Erythroblast (primary cell): ENCODE measurements at places on chromosomes 16 and 17.

GRCh38 chr17:73710095-73710592 lies 65.9 kb upstream of the SDK2 start:
- DNase-seq, result peak; percentile 51

DNA sequence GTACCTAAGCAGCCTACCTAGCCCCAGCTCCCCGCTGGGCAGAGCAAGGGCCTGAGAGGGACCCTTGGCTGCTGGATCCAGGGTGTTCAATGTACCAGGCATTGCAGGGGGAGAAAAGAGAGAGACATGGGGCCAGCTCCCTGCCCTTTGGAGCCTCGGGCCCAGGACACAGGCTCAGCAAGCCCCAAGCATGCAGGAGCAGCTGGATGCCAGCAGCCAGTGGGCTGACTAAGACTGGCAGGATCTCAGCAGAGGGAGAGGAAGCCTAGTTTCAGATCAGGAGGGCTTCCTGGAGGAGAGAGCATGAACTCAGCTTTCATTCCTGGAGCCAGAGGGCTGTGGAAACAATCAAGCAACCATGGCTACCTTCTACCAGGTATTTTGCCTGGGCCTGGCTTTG lies 82.0 kb upstream of the NKD1 start:
- DNase-seq, result no peak

DNA sequence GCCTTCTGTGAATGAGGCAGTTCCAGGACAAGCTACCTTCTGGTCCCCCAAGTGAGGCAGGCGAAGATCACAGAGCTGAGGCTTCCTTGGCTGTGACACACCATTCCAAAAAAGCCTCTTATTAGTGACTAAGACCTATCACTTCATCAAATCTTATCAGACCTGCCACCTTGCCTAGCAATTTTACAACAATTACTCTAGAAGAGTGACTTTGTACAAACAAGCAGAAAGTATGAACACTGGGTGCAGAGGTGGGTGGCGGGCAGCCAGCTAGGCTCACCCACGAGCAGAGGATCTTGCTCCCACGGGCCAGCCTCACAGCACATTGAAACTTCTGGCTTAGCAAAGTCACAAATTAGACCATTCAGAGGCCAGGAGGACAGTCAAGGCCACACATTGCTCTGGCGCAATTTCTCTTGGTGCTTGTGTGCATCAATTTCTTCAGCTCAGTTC lies 2.2 kb upstream of the ICAM2 start:
- DNase-seq, result peak; percentile 85

- DNase-seq, result no peak
These were observed 173.1 kb upstream of the TNRC6C start for GRCh38 chr17:77785312-77785905.

DNA sequence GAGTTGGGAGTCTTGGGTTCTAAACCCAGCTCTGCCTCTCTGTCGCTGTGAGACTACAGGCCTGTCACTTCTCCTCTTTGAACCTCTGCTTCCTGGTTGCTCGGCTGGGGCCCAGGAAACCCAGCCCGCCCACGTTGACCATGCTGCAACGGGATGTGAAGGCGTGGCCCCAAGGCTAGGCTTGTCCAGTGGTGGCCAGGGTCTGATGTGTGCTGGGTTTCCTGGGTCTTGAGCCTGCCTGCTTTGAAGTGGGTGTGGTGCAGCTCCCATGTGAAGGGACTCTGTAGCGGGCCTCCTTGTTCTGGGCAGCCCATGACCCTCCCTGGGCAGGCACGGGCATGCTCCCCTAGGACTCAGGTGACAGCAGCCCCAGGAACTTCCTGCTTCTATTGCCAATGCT lies 82.3 kb downstream of the SDR42E1 start:
- DNase-seq, result no peak

DNA sequence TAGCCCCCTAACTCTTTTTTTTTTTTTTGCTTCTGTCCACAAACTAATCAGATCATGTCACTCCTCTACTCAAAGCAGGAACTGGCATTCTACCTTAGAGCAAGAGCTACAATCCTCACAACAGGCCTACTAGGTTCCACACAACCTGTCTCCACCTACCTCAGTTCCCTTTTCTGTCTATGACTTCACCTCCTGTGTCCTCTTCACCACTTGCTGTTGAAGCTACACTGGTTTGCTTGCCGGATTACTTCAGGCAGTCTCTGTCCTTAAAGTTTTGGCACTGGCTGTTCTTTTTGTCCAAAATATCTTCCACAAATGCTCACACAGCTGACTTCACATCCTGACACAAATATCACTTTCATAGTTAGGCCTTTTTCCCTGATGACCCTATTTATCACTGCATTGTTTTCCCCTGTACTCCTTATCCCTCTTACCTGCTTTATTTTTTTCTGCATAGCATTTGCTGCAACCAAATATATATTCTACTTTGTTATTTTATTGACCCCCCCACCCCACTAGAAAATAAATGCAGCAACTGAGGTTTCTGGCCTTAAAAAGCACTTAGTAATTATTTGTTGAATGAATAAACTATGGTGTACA lies 72.0 kb downstream of the KANSL1 start:
- no peak for DNase-seq

DNA sequence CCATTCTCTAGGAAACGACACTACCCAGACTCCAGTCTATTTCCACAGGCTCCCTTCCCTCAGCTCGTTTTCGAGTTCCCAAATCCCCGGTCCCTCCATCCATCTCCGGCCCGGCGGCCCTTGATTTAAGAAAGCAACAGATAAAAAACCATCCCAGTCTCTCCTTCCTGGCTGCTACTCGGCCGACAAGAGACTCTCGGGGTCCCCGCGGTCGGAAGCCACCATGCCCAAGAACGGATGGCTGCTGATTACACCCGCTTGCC lies 182 bp downstream of the RPL26 start:
- no peak for DNase-seq

GRCh38 chr16:21083729-21084268 lies 66.8 kb downstream of the DNAH3 start:
- DNase-seq, result peak; percentile 51

- DNase-seq, result no peak
These were observed 39.0 kb downstream of the ZNF423 start for GRCh38 chr16:49816875-49817274.

GRCh38 chr16:85334718-85335583 lies 222.7 kb upstream of the CIBAR2 start:
- peak; percentile 73 for DNase-seq

DNA sequence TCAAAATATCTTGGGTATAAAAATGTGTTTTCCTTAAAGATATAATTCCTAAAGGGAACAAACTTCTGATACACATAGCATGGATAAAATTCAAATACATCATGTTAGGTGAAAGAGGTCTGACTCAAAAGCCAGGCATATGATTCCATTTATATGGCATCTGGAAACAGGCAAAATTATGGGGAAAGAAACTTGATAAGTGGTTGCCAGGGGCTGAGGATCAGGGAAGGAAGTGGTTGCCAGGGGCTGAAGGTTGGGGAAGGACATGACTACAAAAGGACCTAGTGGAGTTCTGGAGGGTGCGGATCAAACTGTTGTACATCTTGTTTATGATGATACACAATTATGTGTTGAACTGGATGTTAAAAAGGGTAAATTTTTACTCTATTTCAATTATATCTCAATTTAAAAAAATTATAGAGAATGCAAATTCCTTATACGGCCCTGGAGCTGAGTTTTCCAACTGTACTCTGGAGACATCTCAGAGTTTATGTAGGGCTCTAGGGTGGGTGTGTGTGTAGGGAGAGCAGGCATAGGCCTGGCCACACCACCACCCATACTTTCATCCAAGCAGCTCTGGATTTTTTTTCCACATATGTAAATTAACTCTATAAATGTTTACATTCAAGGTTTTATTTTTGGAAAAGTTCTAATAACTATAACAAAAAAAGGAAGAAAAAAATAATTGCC lies 55.0 kb downstream of the AMFR start:
- no peak for DNase-seq

DNA sequence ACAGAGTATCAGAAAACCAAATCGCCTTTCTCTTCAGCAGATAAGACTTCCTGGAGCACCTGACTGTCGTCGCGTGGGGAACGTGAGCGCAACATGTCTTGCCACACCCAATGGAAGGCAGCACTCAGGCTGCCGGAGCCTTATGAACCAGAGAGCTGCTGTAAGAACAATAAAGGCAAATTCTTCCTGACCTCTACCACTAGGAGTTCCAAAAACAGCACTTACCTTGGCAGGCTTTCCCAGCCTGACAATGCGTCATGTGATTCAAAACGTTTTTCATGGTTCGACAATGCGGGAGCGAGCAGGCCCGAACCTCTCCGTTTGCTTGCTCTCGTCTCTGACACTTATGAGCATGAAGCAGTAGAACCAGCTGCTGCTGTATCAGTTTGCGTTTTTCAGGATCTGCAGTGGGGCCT lies 75.8 kb upstream of the TRAP1 start:
- DNase-seq, result no peak

- DNase-seq, result peak; percentile 69
These were observed 47.1 kb downstream of the ABAT start for GRCh38 chr16:8721336-8722024.

DNA sequence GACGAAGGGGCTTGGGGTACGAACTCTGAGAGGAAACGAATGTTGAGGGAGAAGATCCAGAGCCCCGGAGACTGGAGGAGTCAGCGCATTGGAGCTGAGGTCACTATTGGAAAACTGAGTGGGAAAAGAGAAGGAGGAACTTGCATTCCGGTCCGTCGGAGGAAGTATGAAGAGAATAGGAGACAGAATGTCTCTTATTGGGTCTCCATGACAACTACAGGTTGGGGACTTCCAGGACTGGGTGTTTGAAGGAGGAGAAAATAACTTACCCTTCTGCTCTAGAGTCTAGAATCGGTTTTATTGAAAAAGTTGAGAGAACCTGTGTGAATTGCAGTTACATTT lies 537 bp downstream of the GOSR1 start:
- DNase-seq, result no peak

DNA sequence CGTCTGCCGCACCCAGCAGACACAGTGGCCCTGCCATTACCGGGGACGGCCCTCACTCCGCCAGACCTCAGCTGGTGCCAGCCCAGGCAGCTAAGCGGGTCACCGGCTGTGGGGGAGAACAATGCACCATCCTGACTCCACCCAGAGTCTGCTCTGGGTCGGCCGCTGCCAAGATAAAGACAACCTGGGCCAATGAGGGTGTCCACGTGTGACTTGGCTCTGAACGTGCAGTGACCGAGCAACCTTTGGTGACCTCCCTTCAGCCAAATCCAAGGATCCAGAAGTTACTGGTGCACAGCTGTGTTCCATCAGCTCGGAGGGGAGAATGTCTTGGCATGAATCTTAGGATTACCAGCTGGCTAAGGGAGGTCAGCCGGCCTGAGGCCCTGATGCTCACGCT lies 155.9 kb downstream of the NTN1 start:
- no peak for DNase-seq

- no peak for DNase-seq
These were observed 64.8 kb upstream of the ADAMTS18 start for GRCh38 chr16:77499373-77500285.

DNA sequence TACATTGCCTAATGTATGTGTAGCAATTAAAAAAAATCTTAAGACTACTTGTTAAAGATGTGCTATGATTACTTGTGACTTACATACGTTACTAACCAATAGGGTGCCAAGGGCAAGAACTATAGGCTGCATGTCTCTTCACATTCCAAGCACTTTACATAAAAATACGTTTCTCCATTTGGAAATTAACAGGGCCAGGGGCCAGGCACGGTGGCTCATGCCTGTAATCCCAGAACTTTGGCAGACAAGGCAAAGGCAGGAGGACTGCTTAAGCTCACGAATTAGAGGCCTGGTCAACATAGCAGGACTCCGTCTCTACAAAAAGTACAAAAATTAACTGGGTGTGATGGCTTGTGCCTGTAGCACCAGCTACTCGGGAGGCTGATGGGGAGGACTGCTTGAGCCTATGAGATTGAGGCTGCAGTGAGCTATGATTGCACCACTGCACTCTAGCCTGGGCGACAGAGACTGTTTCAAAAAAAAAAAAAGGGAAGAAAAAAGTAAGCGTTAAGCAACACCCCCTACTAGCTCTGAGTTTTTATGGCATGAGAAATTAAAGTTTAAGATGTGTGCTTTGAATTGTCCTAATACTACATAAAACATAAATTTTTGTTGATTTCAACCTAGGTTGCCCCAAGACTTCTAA lies 12.3 kb downstream of the PSMD12 start:
- no peak for DNase-seq

- no peak for DNase-seq
These were observed 121.1 kb upstream of the HSBP1 start for GRCh38 chr16:83686726-83687125.

DNA sequence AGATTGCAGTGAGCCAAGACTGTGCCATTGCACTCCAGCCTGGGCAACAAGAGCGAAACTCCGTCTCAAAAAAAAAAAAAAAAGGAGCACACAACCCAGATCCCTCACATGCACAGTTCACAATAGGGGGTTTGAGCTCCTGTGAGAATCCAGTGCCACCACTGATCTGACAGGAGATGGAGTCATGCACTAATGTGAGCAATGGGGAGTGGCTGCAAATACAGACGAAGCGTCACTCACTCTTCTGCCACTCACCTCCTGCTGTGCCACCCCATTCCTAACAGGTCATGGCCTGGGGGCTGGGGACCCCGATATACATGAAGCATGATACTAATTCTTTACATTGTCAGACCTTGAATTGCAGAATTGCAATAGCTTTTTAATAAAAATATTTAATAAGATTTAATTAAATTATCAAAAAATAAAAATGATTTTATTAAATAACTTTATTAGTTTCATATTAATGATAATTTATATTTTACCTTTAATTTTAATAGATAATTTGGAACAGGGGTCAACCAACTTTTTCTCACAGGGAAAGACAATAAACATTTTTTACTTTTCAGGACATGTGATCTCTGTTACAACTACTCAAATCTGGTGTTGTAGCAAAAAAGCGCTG lies 171.4 kb downstream of the COPRS start:
- DNase-seq, result no peak

DNA sequence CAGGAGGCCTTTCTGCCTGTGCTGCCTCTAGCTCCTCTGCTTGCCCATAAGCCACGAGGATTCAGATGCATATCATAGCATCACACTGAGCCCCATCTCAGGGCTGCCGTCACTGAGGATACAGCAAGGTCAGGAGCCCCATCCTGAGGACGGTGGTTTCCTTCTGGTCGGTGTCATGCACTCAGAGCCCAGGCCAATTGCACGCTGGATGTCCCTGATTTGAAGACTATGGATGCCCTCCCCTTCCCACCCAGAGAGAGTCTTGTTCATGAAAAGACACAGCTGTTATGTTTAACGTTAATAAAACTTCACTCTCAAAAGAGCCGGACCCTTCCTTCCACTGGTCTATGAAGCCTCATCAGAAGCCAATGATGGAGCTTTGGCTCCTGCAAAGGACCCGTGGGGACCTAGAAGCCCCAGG lies 19.9 kb downstream of the COTL1 start:
- DNase-seq, result no peak

GRCh38 chr17:28960256-28961061 lies 9.1 kb upstream of the PHF12 start:
- DNase-seq, result no peak
